ENCODE measurements at places on chromosomes 4 and X.
A peak's percentile ranks its signal among the peaks of the same experiment; 100 is the strongest.

DNA sequence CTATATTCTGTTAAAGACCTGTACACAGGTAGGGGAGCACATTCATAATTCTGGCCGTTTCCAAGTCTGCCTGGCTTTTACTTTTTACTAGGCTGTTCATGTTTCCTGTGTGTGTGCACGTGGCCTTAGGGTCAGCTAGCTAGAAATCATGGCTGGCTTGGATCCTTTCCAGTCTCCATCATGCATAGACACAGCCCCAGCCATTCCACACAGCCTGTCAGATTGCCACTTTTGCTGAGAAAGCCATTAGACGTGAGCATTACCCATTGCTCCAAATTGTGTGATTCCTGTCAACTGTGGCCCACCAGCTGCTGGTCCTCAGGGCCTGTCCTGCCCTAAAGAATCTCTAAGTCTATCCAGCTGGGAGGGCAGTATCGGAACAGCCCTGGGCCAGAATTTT is 11.4 kb upstream of the SORCS2 start:
- no peak for DNase-seq

- DNase-seq = no peak
These were observed 991.8 kb upstream of the SLIT2 start for GRCh38 chr4:19259920-19260319.

- DNase-seq = no peak
These were observed 68.2 kb upstream of the GK2 start for GRCh38 chr4:79476196-79476595.

DNA sequence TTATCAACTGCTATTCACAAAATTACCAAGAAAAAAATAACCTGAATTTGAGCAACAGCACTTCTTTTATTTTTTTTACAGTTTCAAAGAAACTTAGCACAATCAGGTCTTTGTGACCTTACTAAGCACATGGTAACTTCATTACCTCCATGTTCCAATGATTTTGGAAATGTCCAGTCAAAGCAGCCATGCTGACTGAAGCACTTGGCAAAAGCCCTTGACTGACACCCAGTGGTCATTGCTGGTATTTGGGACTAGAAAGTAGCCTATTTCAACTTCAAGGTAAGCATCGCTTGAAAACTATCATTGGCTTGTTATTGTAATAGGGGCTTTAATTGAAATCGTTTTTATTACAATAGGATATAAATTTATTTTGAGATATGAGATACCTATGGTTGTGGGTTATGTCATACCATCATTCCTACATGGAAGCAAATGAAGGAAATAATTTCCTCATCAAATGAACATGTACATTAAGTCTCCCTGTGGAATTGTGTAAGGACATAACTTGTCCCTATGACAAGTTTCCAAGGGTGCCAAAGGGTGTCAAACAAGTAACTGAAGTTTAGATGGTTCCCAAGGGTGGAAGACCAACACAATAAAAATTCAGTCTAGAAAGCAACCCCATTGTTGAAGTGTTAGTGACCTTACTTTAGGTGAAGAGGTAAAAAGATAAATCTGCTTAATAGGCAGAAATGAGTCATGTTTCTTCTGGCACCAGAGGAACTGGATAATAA is 15.2 kb upstream of the ANXA10 start:
- DNase-seq = peak; percentile 30

DNA sequence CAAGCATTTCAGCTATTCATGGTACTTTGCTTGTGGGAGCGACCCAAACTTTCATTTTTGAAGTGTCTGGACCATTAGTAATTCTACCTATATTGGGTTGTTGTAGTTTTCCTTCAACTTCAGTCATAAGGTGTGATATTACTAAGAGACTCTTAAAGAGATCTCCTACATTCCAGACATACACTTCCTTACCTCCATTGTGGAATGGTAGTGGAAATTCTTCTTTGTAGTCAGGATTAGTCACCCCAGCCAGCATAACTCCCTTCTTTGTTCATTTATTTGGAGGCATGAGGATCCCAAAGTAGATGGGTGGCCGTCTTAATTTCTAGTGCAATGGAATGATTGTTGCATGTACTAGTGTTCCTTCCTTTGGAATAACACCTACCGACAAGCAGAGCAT is 991.4 kb downstream of the ARAP2 start:
- no peak for DNase-seq

- DNase-seq = no peak
These were observed 395.1 kb downstream of the RAB28 start for GRCh38 chr4:13088726-13089658.

DNA sequence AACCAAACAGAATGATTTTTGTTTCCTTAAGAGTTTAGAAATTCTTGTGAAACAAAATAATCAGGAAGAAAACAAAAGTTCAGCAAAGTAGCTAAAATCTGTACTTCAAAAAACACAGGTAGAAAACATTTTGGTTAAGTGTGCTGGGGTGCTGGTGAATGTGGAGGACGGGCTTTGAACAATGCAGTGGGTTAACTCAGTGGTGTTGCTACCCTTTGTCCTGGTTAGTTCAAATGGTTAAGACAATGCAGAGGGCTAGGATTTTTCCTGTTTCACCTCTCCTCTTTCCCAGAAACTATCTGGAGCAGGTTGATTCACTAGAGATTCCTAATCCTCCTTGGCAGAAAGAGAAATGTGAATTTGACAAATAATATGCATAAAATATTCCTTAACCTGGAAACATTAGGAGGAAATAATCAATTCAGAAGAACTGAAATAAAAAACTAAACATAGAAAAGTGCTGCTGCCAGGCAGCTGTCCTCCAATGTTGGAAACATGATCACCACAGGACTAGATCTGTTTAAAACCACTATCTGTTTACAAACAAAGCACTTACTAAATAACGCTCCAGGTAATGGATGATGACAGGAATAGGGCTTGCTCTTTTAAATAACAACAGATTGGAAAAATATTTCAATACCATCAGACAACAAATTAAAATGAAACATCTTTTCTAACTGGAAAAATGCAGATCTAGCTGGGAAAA is 148.9 kb downstream of the MAML3 start:
- no peak for DNase-seq

- DNase-seq = no peak
These were observed 21.0 kb downstream of the RBM47 start for GRCh38 chr4:40608628-40609027.

DNA sequence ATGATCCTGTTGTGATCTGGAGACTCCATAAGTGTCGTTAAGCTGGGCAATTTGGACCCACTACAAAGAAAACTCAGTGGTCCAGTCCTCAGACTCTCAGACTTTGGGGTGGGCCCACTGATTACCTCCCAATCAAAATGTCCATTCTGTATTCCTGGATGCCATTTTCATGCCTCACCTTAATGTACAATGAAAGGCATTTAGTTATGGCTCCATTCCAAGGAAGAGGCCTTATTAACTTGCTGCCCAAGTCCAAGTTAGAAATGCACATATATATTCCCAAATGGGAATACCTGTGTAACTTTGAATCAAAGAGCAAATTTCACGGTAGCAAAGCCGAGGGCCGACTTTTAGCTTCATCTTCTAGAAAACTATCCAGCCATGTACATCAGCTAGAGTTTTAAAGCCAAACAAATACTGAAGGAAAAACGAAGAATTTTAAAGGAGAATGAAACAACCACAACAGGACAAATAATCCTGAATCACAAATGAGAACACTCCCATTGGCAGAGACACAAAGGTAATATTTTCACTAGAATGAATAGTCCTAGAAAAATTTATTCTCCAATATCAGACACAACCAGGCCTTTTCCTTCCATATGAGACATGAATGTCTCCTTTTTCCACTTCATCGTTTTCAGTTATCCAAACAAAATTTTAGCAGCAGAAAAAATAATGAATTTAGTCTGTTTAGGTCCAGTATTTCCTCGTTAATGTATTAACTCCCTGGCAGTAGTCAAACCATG is 63.7 kb upstream of the HHIP start:
- no peak for DNase-seq

- DNase-seq = no peak
These were observed 24.8 kb upstream of the FAM193A start for GRCh38 chr4:2511645-2512131.

- no peak for DNase-seq
These were observed 347.7 kb downstream of the HS3ST1 start for GRCh38 chr4:11081006-11081405.

- no peak for DNase-seq
These were observed 389.3 kb upstream of the EPHA5 start for GRCh38 chr4:66059556-66059955.

All from CD4-positive, alpha-beta T cell treated with Interleukin-15 for 4 hours (primary cell).